ENCODE measurements at places on chromosomes 12 and 14.

DNA sequence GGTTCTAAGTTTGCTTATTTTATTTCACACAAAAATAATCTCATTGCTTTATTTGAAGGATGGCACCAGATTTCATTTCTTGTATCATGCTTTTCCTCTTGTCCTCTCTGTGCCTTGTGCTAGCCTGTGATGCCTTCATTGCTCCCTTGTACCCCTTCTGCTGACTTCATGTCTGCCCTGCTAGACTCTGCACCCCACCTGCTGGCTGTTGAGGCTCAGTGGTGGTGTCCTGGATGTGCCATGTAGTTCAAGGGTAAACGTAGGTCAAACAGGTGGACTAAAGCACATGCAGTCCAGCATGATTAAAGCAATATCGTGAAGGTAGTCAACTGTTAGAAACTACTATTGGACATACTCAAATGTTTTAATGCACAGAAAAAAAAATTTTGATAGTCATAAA lies 21.6 kb downstream of the MRPS35 start:
- DNase-seq: no peak

- DNase-seq: no peak
These were observed 266.3 kb downstream of the GLT1D1 start for GRCh38 chr12:129119537-129119936.

- DNase-seq: no peak
These were observed 92.9 kb downstream of the ERC1 start for GRCh38 chr12:1083889-1084262.

GRCh38 chr12:29088611-29089219 lies 60.4 kb upstream of the FAR2 start:
- DNase-seq: no peak

DNA sequence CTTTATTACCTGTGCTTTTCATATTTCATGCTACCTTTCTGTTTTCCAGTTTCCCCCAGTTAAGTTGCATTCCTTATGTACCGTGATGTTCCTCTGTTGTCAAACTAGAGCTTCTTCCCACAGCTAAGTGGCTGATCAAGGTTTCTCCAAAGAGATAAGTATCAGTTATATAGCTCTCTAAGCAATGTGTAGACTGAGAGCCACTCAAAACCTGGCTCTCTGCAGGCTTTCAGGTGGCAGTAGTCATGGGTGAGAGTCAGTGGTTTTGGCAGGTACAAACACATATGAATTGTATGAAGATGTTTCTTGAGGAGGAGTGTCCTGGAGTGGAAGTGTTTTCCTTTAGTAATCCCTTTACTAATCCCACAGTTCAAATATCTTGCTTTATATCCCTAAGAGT lies 28.4 kb downstream of the TXNRD1 start:
- DNase-seq: no peak
